NCI-H524 (cell line): ENCODE measurements at places on chromosomes 5 and 9.

DNA sequence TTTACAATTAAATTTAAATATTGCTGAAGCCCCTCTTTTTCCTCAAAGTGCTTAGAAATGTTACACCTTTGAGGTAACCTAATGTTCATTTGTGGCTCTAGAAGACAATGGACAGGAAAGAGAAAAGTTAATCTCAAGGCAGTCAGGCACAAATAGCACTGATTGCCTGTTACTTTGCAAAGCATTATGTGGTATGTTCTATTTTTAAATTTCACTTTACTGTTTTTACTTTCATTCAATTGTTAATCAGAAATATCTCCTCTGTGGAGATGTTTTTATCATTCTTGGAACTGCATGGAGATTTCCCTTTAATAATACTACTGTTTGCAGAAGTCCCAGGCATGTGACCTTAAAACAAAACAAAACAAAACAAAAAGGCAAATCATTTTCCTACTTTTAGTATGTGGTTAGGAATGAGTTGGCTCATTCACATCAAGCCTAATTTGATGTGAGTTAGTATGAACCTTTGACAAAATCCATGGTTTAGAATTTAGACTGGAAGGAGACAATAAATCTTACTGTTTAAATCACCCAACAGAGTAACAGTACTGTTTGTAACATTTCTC lies 67.5 kb downstream of the CWC27 start:
- no peak for DNase-seq

GRCh38 chr5:37248970-37249814 lies at the start of gene CPLANE1:
CPLANE1 (minus strand) TSS chr5:37249376; CDS start chr5:37247698, 1,678 bp downstream.
- DNase-seq: peak; percentile 84

DNA sequence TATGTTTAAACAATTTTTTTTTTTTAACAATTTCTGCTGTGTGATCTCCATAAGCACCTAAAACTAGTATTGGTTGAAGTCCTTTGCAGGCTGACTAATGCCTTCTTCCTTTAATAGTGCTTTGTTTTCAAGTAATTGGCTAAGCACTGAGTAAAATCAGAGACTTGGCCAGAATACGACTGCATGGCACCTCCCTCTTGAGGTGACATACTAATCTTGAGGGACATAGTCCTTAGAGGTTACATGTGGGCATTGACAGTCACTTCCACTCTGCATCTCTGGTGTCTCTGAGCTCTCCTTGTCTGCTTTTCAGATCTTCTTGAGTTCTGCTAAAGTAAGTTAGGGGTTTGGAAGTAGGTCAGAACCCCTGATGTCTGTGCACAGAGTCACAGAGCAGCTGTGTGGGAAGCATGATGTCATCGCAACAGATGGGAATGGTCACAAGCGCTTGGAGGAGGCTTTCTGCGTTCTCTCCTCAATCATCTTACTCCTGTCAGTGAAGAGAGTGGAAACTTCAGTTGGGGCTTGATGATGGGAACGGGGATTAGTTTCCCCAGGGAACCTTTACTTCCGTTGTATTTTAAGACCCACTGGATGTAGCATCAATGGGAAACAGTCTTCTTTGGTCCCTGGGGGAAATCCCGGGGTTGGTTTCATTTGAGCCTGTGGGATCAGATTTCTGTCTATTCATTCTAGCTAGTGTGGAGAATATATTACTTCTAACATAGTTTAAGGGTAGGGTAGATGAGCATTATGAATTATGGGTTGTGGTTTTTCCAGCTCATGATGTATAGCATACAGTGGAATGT lies 136.9 kb downstream of the ARHGAP26 start:
- DNase-seq: peak; percentile 59

DNA sequence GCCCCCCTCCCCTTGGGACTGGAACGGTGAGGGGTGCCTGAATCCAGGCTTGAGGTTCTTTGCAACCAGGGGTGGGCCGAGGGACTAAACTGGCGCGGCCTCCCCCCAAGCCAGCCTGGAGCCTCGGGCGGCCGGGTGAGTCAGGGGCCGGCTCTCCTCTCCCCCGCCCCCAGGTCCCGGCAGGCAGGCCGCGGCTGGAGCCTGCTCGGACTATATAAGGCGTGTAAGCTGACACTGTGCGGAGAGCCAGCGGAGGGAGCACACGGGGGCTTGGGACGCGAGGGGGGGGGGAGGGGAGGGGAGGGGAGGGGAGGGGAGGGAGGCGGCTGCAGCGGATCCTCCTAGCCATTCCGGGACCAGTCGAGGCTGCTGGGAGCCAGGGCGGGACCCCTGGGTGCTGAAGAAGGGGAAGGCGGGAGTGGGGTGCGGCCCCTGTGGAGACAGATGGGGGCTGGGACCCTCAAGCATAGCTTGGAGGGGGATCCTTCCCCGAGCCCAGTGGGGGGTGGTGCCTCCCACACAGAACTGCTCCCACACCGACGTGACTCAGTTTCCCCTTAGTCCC lies 595 bp downstream of the PDLIM7 start:
- peak; percentile 69 for DNase-seq

GRCh38 chr9:132892400-132892799 lies 13.7 kb downstream of the SPACA9 start:
- DNase-seq: no peak

DNA sequence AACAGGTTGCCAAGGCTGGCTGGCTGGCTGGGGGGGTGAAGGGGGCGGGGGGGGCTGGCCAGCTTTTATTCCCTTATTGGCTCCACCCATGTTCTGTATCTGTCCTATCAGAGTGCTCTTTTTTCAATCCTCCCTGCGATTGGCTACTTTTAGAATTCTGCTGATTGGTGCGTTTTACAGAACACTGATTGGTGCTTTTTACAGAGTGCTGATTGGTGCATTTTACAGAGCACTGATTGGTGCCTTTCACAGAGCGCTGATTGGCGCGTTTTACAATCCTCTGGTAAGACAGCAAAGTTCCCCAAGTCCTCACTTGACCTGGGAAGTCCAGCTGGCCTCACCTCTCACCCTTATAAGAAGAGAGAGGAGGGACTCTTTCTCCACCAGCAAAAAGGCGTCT lies 175.9 kb downstream of the ERCC6L2 start:
- DNase-seq: no peak

- no peak for DNase-seq
These were observed 16.5 kb upstream of the SLC2A8 start for GRCh38 chr9:127380479-127380878.

GRCh38 chr9:123453831-123454321 lies 97.9 kb downstream of the CRB2 start:
- DNase-seq: no peak

- no peak for DNase-seq
These were observed 196.0 kb downstream of the TTLL11 start for GRCh38 chr9:121897140-121897539.

DNA sequence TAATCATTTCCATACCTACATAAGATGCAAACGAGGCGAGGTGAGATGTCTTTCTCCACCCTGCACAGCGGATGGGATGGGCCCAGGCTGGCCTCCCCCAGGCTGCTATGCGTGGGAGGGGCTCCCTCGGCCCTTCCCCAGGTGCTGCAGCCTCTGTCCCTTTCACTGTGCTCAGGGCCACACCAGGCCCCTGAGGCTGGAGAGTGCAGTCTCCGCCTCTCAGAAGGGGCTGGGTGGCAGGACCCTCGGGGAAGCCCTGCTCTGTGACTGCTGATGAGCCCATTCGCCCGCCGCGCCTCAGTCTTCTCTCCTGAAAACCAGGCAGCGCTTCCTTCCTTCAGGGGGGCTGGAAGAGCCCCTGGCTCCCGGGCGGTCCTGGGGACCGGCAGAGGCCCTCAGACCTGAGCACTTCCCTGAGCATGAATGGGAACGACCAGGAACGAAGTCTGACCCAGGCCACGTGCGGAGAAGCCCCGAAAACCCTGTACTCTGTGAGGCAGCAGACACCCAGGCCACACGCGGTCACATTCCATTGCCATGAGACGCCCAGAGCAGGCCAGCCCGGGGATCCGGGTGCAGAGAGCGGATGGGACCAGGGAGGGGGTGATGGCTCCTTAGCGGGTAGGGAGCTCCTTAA lies 21.9 kb upstream of the NOTCH1 start:
- DNase-seq: no peak

GRCh38 chr5:126139773-126140172 lies 283.4 kb upstream of the GRAMD2B start:
- DNase-seq: no peak

GRCh38 chr5:79837761-79838551 lies 148.3 kb downstream of the CMYA5 start:
- DNase-seq: no peak

GRCh38 chr5:167489202-167489601 lies 802.2 kb upstream of the WWC1 start:
- no peak for DNase-seq

- DNase-seq: peak; percentile 15
These were observed 14.1 kb downstream of the ERP44 start for GRCh38 chr9:100084734-100085133.

DNA sequence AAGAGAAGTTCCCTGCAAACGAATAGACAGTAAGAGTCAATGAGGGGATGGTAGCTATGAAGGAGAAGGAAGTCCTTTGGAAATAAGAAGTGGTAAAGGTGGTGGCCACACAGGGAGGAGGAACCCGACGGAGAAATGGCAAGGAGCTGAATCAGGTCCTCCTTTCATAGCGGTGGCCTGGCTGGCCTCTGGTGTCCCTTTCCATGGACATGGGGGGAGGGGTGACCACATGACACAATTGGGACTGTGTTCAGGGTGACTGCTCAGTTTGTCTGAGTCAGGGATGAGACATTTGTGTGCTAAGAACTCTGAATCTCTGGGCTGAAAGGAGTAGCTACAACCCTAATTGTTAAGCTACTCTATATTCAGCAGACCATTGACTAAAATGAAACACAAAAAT lies 28.7 kb upstream of the TIMD4 start:
- no peak for DNase-seq

DNA sequence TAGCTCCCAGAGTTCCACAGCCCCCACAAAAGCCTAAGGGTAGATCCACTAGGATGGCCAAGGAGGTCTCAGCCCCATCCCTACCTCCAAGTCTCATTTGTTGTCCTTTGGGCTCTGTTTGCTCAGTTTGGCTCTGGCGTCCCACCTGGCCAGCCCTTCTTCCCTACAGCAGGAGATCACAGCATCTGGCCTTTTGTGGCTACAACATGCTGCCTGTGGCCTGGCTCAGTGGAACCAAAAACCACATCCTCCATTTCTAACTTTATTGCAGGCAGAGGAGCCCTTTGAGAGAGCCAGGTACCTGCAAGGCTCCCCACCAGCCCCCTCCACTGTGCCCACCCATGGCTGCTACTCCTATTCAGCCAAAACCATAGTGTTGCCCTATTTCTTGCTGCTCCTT lies 11.4 kb downstream of the JADE2 start:
- DNase-seq: no peak

- DNase-seq: no peak
These were observed 621.1 kb upstream of the CDH18 start for GRCh38 chr5:20609126-20609525.

- no peak for DNase-seq
These were observed 1.9 kb downstream of the RASEF start for GRCh38 chr9:83061036-83061435.

GRCh38 chr5:73444499-73445438 lies 3.8 kb downstream of the FOXD1 start:
- no peak for DNase-seq

DNA sequence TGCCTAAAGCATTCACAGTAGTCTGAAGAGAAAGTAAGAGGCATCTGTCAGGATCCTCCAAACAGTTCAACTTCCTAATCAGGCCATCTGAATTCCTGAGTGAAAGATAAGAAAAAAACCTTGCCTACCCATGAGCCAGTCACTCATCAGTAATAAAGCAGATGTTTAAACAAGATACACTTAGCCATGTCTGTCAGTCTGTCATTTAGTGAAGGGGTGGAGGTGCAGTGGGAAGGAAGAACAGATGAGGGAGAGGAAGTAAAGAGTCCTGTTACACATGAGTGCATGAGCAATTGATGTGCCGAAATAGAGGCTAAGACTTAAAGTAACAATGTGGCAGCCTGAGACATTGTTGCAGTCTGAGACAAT lies 29.9 kb upstream of the DMRTA1 start:
- DNase-seq: peak; percentile 80

DNA sequence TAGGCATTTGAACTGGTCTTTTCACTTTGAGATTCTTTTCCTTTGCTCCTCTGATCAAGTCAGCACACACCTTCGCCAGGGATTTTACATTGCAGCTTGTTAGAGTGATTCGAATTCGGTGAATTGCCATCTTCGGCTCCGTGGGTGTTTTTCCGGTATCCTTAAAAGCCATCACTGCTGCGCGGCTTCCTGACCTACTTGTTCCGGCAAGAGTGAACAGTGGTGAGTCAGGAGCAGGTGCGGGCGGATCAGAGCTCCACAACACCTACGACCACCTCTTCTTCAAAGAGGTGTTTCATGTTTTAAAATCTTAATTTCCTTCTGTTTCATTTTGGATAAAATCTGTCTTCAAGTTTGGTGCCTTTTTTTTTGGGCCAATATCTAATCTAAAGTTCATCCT lies 134.6 kb downstream of the TMC1 start:
- no peak for DNase-seq

DNA sequence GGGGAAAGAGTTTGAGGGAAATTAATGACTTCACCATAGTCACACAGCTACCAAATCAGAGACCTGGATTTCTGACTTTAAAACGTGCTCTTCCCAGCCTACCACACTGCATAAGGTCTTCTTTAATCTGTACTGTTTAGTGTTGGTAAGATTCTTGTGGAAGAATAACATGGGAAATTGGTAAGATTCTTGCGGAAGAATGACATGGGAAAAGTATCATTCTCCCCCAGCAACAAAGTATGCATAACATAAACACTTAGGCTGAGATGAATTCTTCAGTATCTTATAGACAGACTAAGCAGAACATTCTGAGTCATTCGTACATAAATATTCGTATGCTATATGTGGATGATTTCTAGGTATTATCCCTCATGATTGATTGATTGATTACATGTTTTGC lies 170.4 kb downstream of the FOCAD start:
- DNase-seq: no peak

DNA sequence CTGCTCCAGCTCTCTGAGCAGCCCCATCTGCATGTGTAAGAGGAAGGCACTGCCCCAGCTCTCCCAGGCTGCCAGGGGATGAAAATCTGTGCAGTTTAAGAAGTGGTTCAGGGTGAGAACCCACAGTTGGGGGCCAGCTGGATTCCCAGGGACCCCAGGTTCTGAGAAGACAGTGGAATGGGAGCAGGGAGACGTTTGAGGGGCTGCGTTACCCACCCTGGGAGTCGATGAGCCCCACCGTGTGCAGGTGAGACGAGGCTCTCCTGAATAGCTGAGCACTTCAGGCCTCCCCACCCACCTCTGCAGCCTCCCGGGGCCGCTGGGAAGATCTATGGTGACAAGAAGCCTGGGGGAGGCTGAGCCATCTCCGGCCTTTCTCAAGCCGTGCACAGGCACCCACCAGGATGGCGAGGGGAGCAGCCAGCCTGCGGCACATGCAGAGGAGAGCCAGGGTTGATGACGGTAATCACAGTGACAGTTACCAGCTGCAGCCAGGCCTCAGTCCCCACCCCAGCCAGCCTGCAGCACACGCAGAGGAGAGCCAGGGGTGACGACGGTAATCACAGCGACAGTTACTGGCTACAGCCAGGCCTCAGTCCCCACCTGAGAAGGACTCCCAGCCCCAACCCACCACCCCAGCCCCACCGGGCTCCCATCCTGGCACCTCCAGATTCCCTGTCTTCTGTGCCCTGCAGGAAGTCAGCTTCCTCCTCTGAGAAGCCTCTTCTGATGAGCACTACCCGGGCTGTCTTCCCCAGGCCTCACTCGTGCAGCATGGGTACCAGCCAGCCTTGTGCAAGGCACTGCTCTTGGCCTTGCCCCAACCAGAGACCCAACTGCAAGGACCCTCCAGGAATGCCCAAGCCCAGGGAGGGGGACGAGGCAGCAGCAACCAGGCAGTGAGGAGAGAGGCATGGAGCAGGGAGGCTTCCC lies 150.8 kb upstream of the PPP1R26 start:
- DNase-seq: no peak
